Effector memory CD4-positive, alpha-beta T cell (primary cell): ENCODE measurements at places on chromosomes 3 and 15.
A peak's percentile ranks its signal among the peaks of the same experiment; 100 is the strongest.

- no peak for DNase-seq
Measured at GRCh38 chr15:80325206-80325605, 73.2 kb upstream of the CTXND1 start.

DNA sequence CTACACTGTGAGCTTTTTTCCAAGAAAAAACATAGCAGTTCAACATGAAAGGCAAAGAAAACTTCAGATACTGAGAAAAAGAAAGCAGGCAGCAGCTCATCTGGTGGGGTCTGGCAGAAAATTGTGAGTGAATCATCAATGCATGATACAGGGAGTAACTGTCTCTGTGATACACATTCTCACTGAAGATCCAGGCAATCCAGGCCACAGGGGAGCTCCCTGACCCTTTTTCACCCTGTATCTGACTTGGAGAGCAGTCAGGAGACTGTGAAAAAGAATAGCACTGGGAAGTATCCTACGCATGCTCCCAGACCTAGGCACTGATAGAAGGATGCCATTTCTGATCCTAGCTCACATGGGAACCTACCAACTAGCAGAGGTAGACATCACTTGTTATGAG is 269.8 kb downstream of the MBNL1 start:
- no peak for DNase-seq

GRCh38 chr3:138799822-138800221 is 34.9 kb downstream of the PIK3CB start:
- DNase-seq, result no peak

DNA sequence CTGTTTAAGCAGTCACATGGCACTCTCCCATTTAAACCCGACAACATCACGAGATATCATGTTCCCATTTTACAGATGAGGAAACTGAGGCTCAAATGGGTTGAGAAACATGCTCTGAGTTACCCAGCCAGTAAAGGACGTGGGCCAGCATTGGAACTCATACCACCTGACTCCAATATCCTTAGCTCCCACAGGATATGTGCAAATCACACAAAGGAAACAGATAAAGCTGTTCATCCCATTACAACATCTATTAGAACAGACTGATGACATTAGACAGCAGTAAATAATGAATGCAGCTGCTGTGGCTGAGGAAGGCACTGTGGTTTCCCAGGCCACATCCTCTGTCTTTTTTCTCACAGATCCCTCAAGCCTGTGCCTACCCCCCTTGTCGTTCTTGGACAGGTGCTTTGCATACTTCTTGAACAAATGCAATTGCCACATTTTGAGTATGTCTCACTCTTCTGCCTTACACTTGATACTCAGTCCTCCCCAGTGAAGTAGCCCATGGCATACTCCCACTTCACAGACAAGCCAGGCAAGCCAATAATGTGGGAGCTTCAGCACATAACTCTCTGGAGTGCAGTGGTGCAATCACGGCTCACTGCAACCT is 17.7 kb downstream of the FRMD4B start:
- peak; percentile 11 for DNase-seq

- DNase-seq, result no peak
Measured at GRCh38 chr3:160455846-160456245, 6.3 kb upstream of the TRIM59 start.

DNA sequence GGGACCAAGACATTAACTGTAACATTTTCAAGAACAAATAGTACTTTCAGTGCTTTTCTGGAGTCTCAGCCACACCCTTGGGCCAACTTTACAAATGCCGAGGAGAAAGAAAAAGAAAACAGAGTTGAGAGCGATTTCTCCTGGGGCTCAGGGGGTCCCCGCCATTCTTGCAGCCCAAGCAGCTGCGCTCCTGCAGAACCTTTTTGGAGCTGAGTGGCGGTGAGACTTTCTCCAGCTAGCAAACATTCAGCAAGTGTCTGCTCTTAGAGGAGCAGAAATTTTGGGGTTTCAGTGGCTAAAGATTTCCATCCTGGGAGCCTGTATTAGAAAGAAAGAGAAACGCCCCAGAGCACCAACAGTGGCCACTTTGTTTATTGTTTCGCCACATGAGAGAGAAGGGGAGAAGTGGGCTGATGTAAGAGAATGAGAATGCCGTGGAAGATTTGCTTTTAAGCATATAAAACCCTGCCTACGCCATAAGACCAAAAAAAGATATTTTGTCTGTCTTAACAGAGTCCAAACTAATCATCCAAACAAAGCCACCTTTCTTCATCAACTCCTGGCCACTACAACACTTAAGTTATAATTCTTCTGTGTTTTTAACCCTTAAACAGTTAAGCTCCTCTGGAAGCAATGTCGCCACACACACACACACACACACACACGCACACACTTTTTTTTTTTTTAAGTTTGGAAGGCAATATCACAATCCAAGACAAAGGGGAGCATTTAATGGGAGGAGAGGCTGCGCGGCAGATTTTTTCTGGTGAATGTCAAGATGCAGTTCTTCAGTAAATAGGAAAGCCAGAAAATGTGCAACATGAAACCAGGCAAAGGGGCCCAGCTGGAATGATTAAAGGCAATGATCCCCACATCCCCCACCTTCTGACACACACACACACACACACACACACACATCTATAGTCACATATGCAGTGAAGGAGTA is 19.2 kb downstream of the EID1 start:
- no peak for DNase-seq

DNA sequence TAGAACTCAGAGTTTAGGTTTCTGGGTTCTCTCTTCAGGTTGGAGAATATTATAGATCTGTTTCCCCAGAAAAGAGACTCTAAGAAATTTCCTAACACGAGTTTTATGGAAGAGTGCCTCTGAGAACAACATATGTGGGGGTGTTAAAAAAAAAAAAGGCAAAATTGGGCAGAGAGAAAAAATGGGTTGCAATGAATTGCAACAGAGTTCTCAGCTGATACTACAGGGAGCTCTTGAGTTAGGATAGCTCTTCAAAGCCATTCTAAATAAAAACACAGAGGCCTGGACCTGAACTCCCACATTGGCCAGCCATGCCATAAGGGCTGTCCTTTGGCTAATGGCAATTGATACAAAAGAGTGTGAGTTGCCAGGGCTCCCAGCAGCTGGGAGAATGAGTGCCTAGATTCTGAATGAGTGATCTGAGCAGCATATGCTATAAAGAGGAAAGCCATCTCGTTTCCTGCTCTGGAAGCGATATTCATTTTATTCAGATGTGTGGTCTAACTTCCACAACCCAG is 20.1 kb upstream of the UBE2E2 start:
- DNase-seq, result no peak

DNA sequence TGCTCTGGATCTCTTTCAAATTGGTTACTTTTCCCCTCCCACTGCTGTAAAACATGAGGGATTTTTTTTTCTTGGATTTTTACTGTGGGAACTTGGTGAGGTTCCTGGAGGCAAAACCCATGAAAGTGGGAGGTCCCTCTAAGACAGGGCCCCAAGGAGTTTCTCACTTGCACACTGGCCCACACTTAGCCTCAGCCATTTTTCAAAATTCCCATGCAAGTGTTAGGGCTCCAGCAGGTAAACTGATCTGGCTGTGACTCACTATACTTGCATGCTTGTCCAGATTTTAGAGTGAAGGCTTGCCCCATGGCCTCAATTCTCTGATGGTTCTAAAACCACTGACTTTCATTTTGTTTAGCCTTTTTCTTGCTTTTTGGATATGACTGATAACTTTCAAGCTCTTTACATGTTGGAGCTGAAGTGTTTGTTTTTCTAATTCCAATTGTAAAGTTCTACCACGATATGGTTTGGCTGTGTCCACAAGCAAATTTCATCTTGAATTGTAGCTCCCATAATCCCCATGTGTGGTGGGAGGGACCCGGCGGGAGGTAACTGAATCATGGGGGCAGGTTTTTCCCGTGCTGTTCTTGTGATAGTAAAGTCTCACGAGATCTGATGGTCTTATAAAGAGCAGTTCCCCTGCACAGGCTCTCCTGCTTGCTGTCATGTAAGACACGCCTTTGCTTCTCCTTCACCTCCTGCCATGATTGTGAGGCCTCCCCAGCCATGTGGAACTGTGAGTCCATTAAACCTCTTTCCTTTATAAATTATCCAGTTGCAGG is 37.7 kb downstream of the MCCC1 start:
- DNase-seq, result no peak

DNA sequence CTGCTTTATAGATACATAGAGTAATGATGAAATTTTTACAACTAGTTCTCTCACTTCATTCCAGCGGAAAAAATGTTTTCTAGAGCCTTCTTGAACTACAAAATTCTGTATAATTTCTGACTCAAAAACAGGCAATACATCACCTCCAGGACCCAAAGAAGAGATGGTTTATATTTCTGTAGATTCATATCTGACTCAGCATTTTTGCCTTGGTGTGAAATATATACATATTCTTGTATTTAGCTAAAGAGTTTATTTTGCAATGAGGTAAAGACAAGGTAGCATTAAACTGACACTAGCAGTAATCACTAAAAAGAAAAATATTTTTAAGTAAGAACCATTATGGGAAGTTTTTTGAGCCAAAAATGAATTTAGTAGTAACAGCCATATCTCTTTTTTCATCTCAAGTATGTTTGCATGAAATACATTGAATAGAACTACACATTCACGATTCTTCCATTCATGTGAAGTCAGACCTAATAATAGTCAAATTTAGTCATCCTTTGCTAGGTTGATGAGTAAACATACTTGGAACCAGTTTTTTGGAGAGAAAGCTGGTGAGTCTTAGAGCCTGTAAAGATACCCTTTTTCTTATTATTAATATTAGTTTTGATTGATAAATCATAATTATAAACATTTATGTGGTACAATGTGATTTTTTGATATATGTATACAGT is 31.6 kb downstream of the COL8A1 start:
- DNase-seq, result no peak

GRCh38 chr15:92787116-92787515 is 113.0 kb upstream of the CHD2 start:
- no peak for DNase-seq

DNA sequence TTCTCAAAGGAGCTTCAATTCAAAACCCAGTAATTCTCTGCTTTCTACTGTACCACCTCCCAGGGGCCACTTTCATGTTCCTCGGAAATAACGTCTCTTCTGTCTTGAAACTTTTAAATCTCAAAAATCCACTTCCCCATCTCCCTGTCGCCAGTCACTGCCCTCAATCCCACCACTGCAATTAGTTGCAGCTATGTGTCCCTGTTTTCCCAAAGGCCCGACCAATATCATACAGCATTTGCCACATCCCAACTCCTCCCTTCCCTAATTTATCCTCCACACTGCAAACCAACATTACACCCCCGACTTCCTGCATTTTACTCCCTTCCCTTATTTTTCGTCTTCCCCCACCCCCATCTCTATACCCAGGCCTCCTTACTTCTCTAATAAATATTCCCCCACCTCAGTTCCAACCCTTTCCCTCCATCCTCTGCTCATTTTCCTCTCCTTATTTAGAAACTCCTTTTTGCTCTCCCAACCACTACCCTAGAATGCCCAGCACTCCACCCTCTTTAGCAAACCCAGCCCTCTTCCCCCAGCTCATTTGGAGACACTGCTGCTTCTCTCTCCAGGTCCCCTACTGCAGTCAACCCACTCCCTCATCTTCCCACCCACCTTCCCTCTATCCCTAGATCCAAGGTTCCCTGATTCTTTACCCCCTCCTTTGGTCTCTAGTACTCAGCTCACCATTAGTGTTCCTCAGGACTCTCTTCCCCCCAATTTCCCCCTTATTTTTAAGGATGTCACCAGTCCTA is 1.1 kb downstream of the NPTN start:
- DNase-seq, result no peak

- DNase-seq, result no peak
Measured at GRCh38 chr3:71355862-71356261, 227.7 kb downstream of the FOXP1 start.

DNA sequence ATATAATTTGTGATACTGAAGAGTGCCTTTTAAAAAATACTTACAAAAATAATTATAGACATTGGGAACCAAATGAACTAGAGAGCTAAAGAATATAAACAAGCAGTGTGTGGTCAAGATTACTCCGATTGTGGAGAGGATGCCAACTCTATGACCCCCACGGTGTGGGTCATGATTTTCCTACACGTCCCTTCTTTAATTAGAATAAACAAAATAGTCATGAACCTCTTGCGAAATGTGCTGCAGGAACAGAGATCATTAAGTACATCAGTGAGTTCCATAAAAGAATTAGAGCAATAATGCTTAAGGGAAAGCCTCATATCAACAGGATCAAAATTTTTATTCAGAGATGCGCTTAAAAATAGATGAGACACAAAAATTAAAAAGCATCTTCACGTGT is 476.6 kb upstream of the ROBO1 start:
- no peak for DNase-seq

DNA sequence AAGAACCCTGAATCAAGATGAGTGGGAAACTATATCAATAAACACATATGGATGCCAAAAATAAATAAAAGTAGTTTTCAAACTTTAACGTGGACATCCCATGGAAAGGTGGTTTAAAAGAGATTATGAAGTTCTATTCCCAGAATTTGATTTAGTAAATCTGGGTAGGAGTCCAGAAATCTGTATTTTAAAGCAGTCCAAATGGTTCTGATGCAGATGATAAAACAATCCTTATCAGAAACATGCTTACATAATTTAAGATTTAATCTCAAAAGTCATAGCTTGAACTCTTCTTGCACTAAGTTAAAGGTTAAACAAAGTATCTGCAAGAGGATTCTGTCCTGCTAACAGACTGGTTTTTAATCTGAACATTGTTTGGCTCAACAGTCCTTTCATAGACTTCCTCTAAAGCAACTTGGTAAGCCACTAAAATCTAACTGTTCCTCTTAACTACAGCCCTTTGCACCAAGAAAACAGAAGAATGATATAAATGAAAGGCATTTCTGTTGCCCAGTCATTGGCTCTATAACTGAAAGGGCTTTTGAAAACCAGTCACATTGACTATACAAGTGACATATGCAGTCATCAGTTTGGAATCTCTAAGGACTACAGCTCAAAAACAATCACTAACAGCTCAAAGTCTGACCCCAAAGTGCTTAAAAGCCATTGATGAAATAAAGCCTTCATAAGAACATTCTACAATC is 23.4 kb upstream of the MAP4 start:
- DNase-seq, result no peak

- no peak for DNase-seq
Measured at GRCh38 chr3:197501496-197501878, 54.3 kb downstream of the BDH1 start.

DNA sequence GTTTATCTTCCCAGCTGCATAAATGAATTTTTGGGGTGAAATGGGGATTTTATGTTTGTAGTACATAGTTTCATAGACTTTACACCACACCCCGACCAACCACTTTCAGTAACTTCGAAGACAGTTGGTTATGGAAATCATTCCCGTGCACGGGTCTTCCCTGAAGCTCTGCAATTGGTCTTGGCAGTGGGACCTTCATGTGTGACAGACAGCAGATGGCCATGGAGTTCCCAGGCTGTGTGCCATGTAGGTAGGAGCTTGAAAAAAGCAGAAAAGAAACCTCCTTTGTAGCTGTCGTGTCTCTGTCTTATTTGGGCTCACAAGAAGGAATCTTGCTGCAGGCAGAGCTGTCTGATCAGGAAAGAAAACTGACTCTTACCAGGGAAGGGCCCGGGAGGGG is 25.9 kb downstream of the EXOG start:
- DNase-seq, result no peak

GRCh38 chr3:197434830-197435229 is 120.9 kb downstream of the BDH1 start:
- DNase-seq, result no peak

GRCh38 chr3:115332998-115333397 is 185.9 kb upstream of the ZBTB20 start:
- no peak for DNase-seq

GRCh38 chr3:69504232-69504631 is 118.3 kb upstream of the FRMD4B start:
- no peak for DNase-seq

- DNase-seq, result no peak
Measured at GRCh38 chr3:178436773-178437172, 99.5 kb upstream of the KCNMB2 start.
